ENCODE measurements at places on chromosomes 3 and 15. TPM values are rescaled to one million over a fixed set of nuclear protein-coding genes. Genes with fewer than 3 reads are reported as not detected.

The ADIPOQ gene
- total RNA-seq, result not detected

The TMF1 gene
- 27.3 TPM for total RNA-seq

The SNTN gene
- total RNA-seq, result not detected

The GREM1 gene
- 0.66 TPM for total RNA-seq

The PRICKLE2 gene
- 0.05 TPM for total RNA-seq

Data from HCT116 (cell line).